Natural killer cell treated with Interleukin-12 subunit alpha and Interleukin-12 subunit beta and Interleukin-15 and Interleukin-18, amount 100 ng/mL, for 72 hours (primary cell): ENCODE measurements at places on chromosomes 3 and 15.

- DNase-seq: no peak
Observed at GRCh38 chr15:91548549-91548948, 305.0 kb upstream of the SLCO3A1 start.

DNA sequence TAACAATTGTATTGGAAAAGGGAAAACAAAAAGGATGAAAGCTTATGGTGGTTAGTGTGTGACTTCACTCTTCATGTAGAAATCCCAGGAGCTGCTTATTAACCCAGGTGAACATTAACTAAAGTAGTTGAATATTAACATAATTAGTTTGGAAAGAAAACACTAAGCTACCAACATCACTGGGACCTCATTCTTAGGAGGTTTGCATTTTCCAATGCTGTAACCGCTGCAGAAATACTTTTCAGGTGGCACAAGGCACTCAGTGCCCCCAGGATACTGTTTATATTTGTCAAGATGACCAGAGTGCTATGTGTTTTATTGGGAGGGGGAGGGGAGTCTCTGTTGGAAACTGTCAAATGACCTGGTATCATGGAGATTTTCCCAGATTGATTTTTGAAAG lies 25.9 kb upstream of the VILL start:
- no peak for DNase-seq

GRCh38 chr3:104273046-104273649 lies 1093.6 kb upstream of the ALCAM start:
- DNase-seq: no peak

- DNase-seq: no peak
Observed at GRCh38 chr3:13364602-13365271, 55.4 kb downstream of the NUP210 start.

DNA sequence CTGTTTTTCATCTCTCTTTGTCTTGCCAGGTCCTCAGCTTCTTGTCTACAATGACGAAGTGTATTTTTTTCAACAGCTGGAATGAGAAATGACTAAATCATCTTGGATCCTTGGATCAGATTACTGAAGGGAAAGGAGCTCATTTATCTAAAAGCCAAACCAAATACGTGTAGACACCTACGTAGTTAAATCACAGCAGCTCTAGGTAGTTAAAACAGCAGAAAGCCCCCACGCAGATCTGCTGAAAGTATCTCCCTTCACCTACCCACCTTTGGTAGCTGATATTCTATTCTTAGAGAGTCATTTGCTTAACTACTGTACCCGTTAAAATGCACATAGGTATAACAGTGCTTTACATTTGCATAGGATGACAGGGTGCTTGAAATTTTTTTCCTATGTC lies 105.5 kb upstream of the WNT5A start:
- no peak for DNase-seq

DNA sequence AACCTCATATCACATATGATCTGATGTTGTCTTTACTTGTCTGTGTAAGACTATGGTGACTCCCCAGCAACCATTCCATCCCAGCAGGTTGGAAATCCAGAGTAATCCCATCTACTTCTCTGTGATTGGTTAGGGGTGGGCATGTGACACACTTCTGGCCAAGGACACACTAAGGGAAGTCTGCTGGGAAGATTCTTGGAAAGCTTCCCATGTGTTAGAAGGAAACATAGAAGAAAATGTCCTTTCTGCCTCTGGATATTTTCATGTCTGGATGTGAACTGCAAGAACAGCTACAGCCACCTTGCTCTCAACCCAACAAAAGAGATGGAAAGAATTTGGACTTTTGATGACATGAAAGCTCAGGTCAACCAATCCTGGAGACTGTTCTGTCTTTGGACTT lies 2.6 kb upstream of the UBE2Q2 start:
- no peak for DNase-seq

- no peak for DNase-seq
Observed at GRCh38 chr15:29090617-29091466, 178.8 kb downstream of the NSMCE3 start.
